ENCODE measurements at places on chromosomes 7 and 10.

DNA sequence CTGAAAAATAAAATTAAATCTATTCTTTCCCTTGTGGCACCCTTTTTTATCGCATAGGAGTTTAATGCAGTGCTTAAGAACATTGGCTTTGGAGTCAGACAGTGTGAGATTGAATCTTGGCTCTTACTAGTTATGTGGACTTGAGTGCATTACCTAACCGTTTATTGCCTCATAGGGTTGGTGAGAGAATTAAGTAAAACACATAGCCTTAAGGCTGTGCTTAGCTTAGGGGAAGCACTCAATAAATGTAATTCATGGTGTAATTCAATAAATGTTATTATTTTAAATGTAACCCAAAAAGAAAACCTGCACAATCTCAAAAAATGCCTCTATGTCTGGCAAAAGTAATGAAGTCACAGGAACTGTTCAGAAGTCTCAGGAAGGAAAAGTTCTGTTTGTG lies 2.7 kb downstream of the STK17A start:
- H3K27me3 ChIP-seq, result no peaks in the 10 kb centered on the region
- H3K4me3 ChIP-seq, result no peak overlapping the region
- peaks cover 27% of the 10 kb centered on the region for H3K4me1 ChIP-seq
- H3K27ac ChIP-seq, result no peak overlapping the region
- no peak for DNase-seq

GRCh38 chr10:93815304-93816096 lies 57.8 kb downstream of the LGI1 start:
- no peak overlapping the region for H3K27ac ChIP-seq
- no peaks in the 10 kb centered on the region for H3K36me3 ChIP-seq
- H3K4me3 ChIP-seq, result no peak overlapping the region
- H3K4me1 ChIP-seq, result no peaks in the 10 kb centered on the region
- DNase-seq, result no peak

- no peak overlapping the region for H3K4me3 ChIP-seq
- no peak for DNase-seq
- H3K27ac ChIP-seq, result no peak overlapping the region
- no peaks in the 10 kb centered on the region for H3K36me3 ChIP-seq
- no peaks in the 10 kb centered on the region for H3K4me1 ChIP-seq
Observed at GRCh38 chr7:11701829-11702560, 130.0 kb downstream of the THSD7A start.

- no peak for DNase-seq
- no peak overlapping the region for H3K4me3 ChIP-seq
- no peak overlapping the region for H3K27ac ChIP-seq
- no peaks in the 10 kb centered on the region for H3K4me1 ChIP-seq
Observed at GRCh38 chr10:116408719-116409118, 18.9 kb upstream of the PNLIPRP3 start.

GRCh38 chr7:102819151-102819550 lies 70.4 kb downstream of the FAM185A start:
- no peak for DNase-seq
- H3K4me1 ChIP-seq, result no peaks in the 10 kb centered on the region
- no peaks in the 10 kb centered on the region for H3K36me3 ChIP-seq
- H3K4me3 ChIP-seq, result no peak overlapping the region
- no peaks in the 10 kb centered on the region for H3K27me3 ChIP-seq

Measured in right lobe of liver (tissue), 6 donors.